ENCODE measurements at places on chromosomes 5 and 9. TPM values are rescaled to one million over a fixed set of nuclear protein-coding genes. Genes with fewer than 3 reads are reported as not detected.

GRCh38 chr5:41776435-41776834 lies 93.8 kb downstream of the OXCT1 start:
- DNase-seq: no peak

- no peak for DNase-seq
Observed at GRCh38 chr5:52728224-52728623, 59.5 kb upstream of the ITGA1 start.

GFI1B gene
- polyA plus RNA-seq: 0.56 TPM

BDP1 gene
- 22.0 TPM for polyA plus RNA-seq

- DNase-seq: no peak
Observed at GRCh38 chr9:133239533-133240090, 30.6 kb upstream of the OBP2B start.
